Heart left ventricle (tissue), 16 donors: ENCODE measurements at places on chromosomes 2 and 18. TPM values are rescaled to one million over a fixed set of nuclear protein-coding genes. Genes with fewer than 3 reads are reported as not detected.

- no peak for DNase-seq
Observed at GRCh38 chr2:137963535-137964065, 673 bp upstream of the HNMT start.

DNA sequence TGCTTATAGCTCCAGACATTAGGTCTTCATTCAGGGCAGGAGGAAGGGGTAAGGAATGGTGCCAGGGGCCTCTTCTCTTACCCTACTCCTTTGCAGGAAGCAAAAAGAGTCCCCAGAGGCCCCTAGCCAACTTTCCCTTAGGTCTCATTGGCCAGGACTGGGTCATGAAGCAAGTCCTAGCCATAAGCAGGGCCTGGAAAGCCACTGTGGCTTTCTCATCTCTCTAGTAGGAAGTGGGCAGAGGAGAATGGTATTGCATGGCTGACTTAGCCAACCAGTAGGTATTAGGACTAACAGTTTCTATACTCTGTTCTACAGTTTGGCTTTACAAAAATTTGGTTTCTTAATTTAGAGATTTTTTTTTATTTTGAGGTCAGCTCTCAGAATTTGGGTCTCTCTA, 4.8 kb downstream of the FAM228A start:
- DNase-seq: no peak

GRCh38 chr2:64238799-64239198, 94.6 kb upstream of the PELI1 start:
- no peak for DNase-seq

GRCh38 chr2:7813541-7814292, 868.1 kb upstream of the ID2 start:
- DNase-seq: no peak

- DNase-seq: peak; percentile 39
Observed at GRCh38 chr18:24397131-24397693, 412 bp downstream of the OSBPL1A start.

DNA sequence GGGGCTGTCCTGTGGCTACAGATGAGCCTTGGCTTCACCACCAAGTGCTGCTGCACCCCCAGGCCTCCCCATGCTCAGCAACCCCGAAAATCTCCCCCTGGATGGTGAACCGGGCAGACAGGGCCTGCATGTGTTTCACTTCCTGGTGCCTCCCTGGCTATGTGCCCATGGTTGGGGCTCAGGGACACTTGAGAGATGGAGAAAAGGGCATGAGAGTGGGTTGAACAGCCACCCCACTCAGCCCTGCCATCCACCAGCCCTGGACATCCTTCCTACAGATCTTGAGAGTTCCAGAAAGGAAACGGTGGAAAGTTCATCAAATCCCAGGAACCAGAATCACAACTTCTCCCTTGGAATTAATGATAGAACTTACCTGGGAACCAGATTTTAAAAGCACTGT, 74.7 kb upstream of the TEX51 start:
- DNase-seq: peak; percentile 38

ZNF521 gene
- 18.5 TPM for total RNA-seq

CFC1 gene
- total RNA-seq: not detected

- DNase-seq: no peak
Observed at GRCh38 chr2:121709776-121710469, 26.8 kb downstream of the NIFK start.

DNA sequence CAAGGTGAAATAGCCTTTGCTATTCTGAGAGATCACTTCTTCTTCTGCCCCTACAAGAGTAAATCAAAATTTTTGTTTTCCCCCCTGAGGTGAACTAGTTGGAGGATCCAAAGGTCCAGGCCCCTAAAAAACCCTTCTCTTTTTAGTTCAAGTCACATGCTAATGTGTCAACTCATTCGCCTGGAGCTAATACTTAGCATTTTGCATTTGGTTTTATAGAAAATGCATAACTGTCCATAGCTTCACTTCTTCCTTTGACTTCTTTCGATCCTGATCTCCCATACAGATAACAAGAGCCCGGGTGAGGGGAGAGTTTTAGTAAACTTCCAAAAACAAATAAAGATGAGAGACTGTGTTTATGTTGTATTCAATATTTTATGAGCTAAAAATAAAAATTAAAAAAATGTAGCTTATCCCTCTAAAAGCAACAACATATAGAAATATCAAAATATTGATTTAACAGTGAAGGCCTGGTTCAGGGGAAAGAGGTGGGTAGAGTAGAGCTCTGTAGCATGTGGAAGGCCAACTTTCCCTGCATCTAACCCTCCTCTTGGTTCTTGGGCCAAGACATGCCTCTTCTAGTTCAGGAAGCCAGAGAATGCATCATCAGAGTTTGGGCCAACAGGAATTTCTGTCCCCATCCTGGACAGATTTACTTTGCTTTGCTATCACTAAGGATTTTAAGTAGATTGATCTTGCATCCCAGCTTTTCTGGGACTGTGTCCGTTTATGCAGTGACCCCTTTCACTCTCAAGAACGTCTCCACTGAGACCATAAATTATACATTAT, 333.8 kb downstream of the ALK start:
- DNase-seq: no peak

PDE1A gene
- 12.9 TPM for total RNA-seq

- DNase-seq: no peak
Observed at GRCh38 chr2:200307724-200308545, 1.4 kb downstream of the SPATS2L start.

DNA sequence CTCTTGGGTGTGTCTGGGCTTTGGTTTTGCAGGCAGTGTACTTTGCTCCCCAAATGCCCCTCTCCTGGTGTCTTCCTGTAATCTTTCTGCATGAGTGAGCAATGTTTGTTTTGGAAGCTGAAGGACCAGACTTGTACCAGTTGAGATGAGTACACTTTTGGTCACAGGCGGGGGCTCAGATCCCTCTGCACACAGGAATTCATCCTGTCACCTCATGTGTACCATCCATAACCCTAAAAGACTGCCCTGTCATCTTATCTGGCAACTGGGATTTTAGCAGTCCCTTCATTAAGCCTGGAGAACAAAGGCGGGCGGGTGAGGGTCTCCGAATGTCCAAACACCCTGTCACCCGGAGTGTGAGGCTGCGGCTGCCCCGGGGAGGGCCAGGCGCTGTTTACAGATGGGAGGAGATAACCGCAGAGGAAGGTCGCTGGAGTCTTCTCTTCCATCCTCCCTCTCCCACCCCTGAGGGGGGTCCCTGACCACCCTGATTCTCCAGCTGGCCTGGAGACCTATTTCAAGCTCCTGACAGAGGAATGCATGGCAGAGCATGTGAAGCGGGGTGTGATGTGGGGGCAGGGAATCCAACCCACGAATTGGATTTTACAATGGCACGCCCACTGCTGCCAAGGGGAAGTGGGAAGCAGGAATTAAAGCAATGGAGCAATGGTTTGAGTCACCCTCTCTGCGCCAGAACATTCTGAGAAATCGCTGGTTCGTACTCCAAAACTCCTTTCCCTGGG, 158.2 kb upstream of the MYCN start:
- DNase-seq: no peak

- no peak for DNase-seq
Observed at GRCh38 chr2:46719487-46719886, 196.1 kb downstream of the MCFD2 start.

ZC3H15 gene
- total RNA-seq: 35.3 TPM

DNA sequence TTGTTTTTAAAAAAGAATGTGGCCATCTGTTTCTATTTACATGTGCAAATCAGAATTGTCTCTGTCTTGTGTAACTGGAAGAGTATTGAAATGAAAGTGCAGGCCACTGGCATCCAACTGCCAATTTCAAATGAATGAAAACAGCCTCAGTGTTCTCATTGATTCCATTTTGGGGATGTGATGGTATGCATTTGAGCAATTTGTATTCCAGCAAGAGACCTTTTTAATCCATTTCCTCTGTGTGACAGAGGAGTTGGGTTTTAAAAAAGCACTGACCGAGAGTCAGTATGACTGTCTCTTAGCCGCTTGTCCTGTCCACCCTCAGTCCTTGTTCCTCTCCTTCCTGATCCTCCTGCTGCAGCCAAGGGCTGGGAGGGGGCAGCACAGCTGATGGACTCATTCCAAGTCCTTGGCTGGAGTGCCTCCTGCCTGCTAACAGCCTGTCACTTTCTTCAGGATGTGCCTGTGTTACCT, 50.0 kb downstream of the ASAP2 start:
- no peak for DNase-seq
